Natural killer cell (primary cell): ENCODE measurements at places on chromosomes 4 and X. TPM values are rescaled to one million over a fixed set of nuclear protein-coding genes. Genes with fewer than 3 reads are reported as not detected.

GRCh38 chrX:134604701-134605311 lies 53.5 kb downstream of the PLAC1 start:
- no peak for DNase-seq

- DNase-seq, result no peak
Observed at GRCh38 chr4:7910952-7911578, 28.6 kb downstream of the AFAP1 start.

- DNase-seq, result no peak
Observed at GRCh38 chr4:76546759-76547742, 112.0 kb downstream of the SHROOM3 start.

GRCh38 chrX:74421036-74421739 lies at the start of gene SLC16A2:
Gene SLC16A2, plus strand, starts transcription at chrX:74421493. Its CDS starts 145 bp downstream, at chrX:74421638.
- DNase-seq, result peak; percentile 14

DNA sequence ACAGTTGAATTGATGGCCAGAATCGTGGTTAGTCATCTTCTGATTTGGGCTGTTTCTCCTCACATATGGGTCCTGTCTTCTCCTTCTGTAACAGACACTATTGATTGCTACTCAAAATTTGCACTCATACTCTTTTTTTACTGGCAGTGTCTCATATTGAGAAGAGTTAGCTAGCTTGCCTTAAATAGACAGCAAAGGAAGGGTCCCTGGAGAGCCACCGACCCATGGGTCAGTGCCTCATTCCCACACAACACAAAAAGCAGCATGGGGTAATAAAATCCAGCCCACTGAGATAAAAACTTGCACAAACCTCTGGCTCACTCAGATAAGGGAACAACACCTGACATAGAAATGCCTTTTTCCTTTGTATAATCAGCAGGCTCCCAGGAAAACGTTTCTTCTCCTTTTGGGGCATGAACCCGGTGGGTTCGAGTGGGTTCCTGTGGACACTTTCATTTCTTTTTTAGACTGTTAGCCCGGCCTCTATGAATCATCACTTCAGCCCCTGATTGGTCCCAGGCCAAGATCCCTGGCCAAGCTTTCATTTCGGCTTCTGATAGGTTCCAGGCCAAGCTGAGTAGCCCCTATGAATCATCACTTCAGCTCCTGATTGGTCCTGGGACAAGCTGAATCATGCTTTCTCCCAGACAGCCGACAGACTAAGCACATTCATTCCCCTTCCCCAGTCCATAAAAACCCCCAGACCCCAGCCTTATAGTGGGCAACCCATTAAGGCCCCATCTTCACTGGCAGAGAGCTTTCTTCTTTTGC lies 408.1 kb downstream of the DCAF12L2 start:
- DNase-seq, result no peak

- no peak for DNase-seq
Observed at GRCh38 chrX:45352611-45353010, 151.9 kb upstream of the DIPK2B start.

GRCh38 chrX:37824491-37825214 lies 22.7 kb downstream of the DYNLT3 start:
- no peak for DNase-seq

- no peak for DNase-seq
Observed at GRCh38 chr4:67770422-67770821, 16.2 kb upstream of the GNRHR start.

- DNase-seq, result no peak
Observed at GRCh38 chr4:35643661-35644060, 600.7 kb downstream of the ARAP2 start.

- no peak for DNase-seq
Observed at GRCh38 chrX:109270580-109271484, 211.1 kb downstream of the GUCY2F start.

GRCh38 chrX:118839334-118839958 lies 15.8 kb downstream of the ZCCHC12 start:
- DNase-seq, result peak; percentile 52

GRCh38 chr4:48620093-48620492 lies 130.0 kb downstream of the ZAR1 start:
- no peak for DNase-seq

- DNase-seq, result no peak
Observed at GRCh38 chr4:25536564-25537320, 118.9 kb upstream of the SLC34A2 start.

DNA sequence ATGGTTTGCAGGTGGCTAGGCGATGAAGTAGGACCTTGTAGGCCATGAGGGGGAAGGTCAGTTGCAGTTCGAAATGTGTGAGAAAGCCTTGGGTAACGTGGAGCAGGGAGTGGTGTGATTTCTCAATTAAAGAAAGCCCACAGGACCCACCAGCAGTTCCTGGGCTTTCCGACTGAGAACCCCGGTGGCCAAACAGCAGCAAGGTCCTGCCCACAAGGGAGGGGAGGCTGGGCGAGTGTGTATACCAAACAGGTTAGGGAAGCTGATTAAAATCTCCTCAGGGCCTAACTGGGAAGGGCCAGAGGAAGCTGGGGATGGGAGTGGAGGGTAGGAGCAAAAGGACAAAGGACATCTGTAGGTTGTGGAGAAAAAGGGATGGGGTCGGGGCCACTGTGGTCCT lies 2.4 kb downstream of the ATP6AP1 start:
- no peak for DNase-seq

GRCh38 chr4:140735317-140735716 lies 20.9 kb downstream of the TBC1D9 start:
- no peak for DNase-seq

SPANXB1 gene
- total RNA-seq, result not detected

UGT8 gene
- 0.25 TPM for total RNA-seq

GATA1 gene
- total RNA-seq, result 3.0 TPM
